ENCODE measurements at places on chromosomes 11 and 22.
A peak's percentile ranks its signal among the peaks of the same experiment; 100 is the strongest.

DNA sequence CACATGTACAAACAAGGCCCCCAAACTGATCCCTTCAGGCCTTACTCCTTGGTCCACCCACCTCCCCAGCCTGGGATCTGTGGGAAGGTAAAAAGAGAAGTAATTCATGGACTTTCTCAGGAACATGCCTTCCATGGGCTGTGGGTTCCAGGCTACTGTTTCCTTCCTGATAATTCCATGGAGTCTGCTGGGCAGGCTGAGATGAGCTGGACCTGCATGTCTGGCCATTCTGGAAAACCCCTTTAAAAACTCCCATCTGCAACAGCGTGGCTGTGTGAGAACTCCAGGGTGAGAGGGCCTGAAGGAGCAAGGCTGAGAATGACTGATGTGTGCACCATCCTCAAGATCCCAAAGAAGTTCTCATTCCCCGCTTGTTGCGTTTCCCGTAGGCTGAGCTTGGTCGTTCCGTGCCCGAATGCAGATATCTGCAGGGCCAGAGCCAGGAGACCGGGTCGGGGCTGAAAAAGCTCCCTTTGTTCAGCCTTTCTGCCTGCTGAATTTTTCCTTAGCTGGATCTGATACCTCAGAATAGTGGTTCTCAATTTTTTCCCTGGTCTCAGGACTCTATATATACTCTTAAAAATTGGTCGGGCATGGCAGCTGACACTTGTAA is 72.9 kb downstream of the NAT10 start:
- no peak for DNase-seq

GRCh38 chr11:9955391-9955790 is 291.5 kb downstream of the SWAP70 start:
- no peak for DNase-seq

DNA sequence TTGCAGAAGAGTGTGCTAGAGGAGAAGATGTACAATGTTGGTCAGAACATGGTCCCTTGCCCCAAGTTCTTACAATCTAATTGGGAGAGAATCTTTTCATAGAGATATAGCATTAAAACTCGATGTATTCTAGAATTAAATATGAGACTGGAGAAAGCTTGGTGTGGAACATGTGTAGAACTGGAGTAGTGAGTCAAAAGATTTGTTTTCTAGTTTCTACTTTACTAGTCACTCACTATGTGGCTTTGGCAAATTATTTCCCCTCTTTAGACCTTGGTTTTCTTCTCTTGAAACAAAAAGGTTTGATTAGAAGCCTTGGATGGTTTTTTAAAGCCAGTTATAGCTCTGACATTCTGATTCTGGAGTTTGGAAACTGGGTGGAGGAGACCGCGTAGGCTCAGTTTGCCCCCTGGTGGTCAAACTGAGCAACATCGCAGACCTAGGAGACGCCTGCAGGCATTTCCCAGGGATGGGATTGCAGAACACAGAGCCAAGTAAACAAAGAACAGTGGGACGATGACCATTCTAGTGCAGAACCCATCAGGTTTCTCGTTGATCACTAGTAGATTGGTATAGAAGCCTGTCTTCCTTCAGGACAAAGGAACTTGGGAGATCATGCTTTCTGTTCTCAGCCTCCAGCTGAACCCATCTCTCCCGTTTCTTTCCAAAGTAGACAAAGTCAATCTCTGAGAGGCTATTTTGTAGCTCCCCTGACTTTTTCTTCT is 8.5 kb upstream of the CHRDL2 start:
- DNase-seq = peak; percentile 94

DNA sequence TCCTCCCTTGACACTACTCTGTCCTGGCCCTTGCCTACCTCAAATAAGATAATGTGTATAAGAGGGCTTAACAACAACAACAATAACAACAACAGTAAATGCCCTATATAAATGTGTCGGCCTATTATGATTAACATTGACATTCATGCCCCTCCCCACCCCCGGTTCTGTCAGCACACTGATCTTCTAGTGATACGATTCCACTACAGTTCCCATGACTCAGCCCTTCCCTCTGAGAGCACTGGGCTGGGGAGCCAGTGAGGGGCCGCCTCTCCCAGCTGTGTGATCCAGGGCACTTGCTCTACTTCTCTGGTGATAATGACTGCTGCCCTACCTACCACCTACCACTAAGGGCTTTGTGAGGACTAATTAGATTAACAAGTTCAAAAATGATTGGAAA is 92.2 kb upstream of the PHOX2A start:
- DNase-seq = peak; percentile 72

GRCh38 chr22:27853424-27853823 is 51.9 kb upstream of the MN1 start:
- DNase-seq = no peak

Measured in OCI-M1 (cell line).